ENCODE measurements at places on chromosomes 11 and 22. TPM values are rescaled to one million over a fixed set of nuclear protein-coding genes. Genes with fewer than 3 reads are reported as not detected.

DNA sequence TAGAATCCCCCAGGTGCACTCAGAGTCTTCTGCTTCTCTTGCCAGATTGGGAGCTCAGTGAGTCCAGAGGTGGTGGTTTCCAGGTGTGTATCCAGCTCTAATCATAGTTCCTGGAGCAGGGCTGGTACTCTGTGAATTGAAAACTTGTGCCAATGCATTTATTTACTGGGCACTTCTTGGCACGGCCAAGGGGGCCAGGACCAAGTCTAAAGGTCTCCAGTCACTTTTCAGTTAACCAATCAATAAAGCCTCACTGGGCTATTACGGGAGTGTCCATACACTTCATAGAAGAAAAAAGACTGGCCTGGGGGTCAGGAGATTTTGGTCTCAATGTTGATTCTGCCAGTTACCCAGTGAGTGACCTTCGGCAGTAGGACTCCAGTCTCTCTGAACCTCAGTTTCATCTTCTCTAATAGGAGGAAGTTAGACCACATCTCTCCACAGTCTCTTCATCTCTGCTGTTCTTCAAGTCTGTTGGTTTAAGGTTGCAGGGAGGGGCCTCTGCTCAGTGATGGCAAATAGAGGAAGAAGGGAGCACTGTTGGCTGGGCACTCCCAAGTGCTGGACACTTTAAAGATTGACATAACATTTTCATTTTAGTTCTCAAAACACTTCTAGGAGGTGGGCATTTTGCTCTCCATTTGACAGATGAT lies 188.5 kb upstream of the E2F8 start:
- H3K4me1 ChIP-seq = no peaks in the 10 kb centered on the region
- no peak overlapping the region for H3K27ac ChIP-seq
- H3K36me3 ChIP-seq = no peaks in the 10 kb centered on the region
- no peak for DNase-seq

DNA sequence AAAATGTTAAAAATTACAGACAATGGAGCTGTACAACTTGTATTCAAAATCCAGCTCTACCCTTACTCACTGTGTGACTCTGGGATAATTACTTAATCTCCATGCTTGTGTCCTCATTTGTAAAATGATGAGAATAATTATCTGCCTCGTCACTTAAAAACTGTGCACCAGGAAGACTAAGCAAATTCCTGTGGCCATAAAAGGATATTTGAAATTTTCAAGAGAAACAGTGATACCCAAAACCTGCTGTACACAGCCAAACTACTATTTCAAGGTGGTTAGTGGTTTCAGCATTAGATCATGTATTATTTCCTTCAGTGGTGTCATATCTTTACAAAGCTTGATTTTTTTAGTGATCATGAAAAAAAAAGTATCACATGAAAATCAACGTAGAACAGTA lies 136.9 kb downstream of the METTL15 start:
- peaks cover 8% of the 10 kb centered on the region for H3K36me3 ChIP-seq
- no peak overlapping the region for H3K27ac ChIP-seq
- H3K4me3 ChIP-seq = no peak overlapping the region
- no peaks in the 10 kb centered on the region for H3K4me1 ChIP-seq
- DNase-seq = no peak
- no peaks in the 10 kb centered on the region for H3K27me3 ChIP-seq

DNA sequence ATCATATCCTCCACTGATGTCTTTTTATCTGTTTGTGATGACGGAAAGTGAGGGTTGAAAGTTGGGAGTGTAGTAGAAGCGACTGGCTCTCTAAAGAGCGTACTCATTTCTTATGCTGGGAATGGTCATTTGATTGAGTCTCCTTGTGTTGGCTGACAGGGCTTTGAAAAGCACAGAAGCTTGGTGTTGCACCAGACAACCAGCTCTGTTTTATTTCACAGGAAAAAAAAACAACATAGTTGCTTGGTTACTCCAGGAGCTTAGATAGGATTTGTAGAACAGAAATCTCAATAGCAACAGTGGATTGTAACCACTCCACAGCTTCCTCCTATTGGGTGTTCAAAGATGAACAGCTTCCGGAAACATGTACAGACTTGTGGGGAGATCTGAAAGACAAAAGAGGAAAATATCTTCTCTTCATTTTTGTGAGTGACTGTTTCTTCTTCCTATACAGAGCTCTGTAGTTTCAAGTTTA lies 2.7 kb downstream of the RBM14 start:
- DNase-seq = no peak
- H3K4me1 ChIP-seq = peaks cover 65% of the 10 kb centered on the region
- peak overlapping the region; percentile 98 for H3K27ac ChIP-seq
- H3K27me3 ChIP-seq = no peaks in the 10 kb centered on the region
- H3K4me3 ChIP-seq = peak overlapping the region; percentile 98

DNA sequence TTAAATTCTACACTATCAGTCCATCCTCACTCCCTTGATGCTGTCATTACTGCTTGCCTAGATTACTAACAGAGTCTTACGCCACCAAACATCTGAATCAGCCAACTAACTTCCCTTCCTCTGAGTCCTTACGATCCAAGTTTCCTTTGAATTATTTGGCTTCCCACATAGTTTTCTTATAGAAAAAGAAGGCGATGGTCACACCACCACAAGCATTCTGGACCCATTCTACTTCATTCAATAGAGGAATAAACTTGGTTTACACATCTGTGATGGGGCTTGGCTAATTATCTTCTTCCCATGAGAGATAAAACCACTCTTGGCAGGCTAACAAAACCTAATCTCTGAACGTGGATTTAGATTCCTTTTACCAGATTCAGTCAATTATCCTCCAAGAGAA lies 35.0 kb downstream of the INTS4 start:
- no peaks in the 10 kb centered on the region for H3K27me3 ChIP-seq
- H3K4me1 ChIP-seq = no peaks in the 10 kb centered on the region
- no peak overlapping the region for H3K27ac ChIP-seq
- H3K4me3 ChIP-seq = no peak overlapping the region
- H3K36me3 ChIP-seq = peaks cover 22% of the 10 kb centered on the region

The P2RY6 gene
- not detected for total RNA-seq

All from activated CD8-positive, alpha-beta memory T cell treated with anti-CD3 and anti-CD28 coated beads, Interleukin-2, amount 10 ng/mL, durations not matched to agents 7 days and 5 days (primary cell).